ENCODE measurements at places on chromosomes 16 and 17.
A peak's percentile ranks its signal among the peaks of the same experiment; 100 is the strongest.

- DNase-seq, result no peak
Observed at GRCh38 chr16:14641926-14642325, 9.2 kb downstream of the BFAR start.

DNA sequence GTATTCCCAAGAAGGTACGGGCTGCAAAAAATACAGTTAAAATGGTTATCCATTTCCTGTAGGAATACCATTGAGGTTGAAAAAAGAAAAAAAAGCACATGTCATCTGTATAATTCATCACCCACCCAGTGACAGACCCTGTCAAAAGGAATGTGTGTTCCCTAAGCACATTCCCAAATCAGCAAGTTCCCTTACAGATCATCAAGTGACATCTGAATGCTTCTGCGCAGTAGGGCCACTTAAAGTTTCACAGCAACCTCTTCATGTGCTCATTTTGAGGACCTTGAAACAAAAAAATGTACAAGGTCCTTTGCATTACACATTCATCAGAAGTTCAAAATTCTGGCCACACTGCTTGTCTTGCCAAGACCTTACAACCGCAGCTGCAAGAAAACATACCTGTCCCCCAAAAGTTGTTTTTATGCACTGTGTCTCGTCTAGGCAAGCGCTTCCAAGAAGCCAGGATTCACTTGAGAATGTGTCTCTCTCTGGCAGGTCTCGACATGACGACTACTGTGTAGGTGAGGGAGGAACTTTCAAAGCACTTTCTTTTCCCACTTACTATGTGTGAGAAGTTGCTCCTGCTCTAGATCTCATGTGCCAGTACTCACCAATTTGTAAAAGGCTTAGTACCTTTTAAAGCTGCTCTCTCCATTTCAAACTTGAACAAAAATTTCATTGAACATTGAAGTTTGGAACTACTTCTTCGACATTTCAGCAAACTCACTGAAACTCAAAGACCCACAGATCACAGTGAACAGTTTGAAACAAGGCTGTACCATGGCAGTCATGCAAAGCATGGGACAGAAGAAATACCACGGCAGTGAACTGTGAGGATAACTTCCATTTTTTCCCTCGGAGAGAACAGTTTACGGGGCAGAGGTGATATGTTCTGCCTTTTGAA, 4.3 kb upstream of the POLG2 start:
- DNase-seq, result no peak

- no peak for DNase-seq
Observed at GRCh38 chr16:824194-824593, 23.7 kb upstream of the GNG13 start.

- DNase-seq, result peak; percentile 86
Observed at GRCh38 chr16:69396187-69397061, 10.6 kb upstream of the TERF2 start.

- DNase-seq, result no peak
Observed at GRCh38 chr16:68792465-68793324, 50.6 kb upstream of the TANGO6 start.

DNA sequence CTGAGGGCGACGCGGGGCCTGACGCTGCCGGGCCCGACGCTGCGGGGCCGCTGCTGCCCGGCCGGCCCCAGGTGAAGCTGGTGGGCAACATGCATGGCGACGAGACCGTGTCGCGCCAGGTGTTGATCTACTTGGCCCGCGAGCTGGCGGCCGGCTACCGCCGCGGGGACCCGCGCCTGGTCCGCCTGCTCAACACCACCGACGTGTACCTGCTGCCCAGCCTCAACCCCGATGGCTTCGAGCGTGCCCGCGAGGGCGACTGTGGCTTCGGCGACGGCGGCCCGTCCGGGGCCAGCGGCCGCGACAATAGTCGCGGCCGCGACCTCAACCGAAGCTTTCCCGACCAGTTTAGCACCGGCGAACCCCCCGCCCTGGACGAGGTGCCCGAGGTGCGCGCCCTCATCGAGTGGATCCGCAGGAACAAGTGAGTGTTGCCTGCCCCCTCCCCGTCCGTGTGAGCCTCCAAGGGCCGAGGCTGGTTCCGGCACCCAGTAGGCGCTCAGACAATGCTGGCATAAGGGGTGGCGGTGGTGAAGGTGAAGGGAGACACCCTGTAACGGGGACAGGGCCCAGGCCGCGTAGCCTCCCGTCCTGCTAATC, 676 bp downstream of the CPD start:
- no peak for DNase-seq

- DNase-seq, result no peak
Observed at GRCh38 chr17:80113033-80113484, 11.7 kb downstream of the GAA start.

DNA sequence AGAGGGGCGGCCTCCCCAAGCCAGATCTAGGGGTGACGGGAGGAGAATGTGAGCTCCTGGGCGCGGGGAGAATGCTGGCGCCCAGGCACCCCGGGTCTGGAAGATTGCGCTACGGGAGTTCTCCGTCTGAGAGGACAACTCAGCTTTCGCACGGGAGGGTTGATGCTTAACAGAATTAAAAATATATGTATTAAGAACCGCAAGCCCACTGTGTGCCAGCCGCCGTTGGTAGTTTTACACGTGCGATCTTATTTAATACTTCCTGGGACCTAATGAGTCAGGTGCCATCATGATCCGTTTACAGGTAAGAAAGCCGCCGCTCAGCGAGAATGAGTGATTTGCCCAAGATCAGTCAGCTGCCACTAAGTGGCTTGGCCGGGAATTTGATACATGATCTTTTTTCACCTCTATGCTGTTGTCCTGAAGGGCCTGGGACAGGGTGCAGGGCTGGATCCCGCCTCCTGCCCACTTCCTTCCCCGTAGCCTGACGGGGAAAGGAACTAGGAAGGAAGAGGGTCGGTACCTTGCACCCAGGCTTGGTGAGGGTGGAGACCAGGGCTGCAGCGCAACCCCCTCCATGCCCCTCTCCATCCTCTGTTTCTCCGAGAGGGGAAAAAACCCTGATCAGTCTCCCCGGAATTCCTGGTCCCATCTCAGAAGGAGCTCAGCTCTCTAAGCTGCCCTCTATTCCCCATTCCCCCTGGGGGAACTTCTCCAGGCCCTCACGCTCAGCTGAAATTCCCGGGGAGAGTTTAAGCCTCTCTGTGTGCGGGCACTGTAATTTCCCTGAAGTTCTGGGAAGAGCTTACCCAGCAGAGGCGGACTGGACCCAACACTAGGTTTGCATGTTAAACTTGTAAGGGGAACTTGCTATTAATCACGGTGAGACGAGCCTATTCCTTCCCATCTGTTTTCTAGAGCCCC, 983 bp downstream of the VAT1L start:
- DNase-seq, result no peak

DNA sequence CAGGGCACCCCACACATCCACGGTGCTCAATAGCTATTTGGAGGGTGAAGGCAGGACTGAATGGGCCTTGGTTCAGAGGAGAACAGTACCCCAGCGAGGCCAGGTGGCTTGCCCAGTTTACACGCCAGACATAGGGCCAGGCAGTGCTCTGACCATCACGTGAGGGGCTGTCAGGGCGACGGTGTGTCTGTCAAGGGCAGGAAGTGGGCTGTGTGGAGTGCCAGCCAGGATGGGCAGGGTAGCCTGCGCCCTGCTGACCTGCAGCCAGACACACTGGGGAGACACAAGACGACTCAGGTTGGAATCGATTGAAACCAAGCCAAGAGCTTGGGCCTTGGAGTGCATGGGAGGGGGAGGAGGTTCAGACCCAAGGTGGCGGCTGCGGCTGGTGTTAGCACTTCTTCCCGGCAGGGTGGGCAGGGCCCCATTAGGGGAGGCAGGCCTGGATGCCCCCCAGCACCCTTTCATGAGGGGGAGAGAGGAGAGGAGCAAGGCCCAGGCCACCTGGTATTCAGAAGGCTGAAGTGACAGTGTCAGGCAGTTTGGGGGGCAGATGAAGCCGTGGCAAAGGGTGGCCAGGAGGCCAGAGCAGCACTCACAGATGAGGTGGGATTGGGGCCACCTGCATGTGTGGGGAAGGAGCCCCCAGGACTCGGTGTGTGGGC, 68.2 kb downstream of the SREBF1 start:
- no peak for DNase-seq
